GM06990 (cell line): ENCODE measurements at places on chromosomes 7 and 10.

GRCh38 chr10:125221716-125222115, 61.4 kb upstream of the CTBP2 start:
- DNase-seq, result no peak

GRCh38 chr10:103843045-103843444, 12.3 kb downstream of the SH3PXD2A start:
- no peak for DNase-seq

GRCh38 chr7:133948588-133948987, 178.6 kb upstream of the LRGUK start:
- no peak for DNase-seq

DNA sequence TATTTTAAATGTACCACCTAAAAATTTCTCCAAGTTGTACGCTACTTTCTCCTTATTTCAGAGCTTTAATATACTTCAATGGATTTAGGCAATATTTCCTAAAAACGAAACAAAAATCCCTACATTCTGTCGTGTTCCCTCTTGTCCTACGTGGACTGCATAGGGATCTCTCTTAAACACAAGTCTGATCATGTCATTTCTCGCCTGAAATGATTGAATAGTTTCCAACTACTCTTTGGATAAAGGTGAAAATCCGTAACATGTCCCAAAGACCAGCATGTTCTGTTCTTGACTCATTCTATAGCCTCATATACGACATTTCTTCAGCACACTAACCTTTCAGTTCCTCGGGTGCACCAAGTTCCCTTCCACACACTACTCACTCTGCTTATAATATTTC, 17.7 kb upstream of the TPK1 start:
- DNase-seq, result no peak

- DNase-seq, result no peak
Measured at GRCh38 chr7:1284743-1285458, 52.2 kb downstream of the UNCX start.

GRCh38 chr10:31071232-31072005, 39.8 kb upstream of the ZNF438 start:
- DNase-seq, result no peak

DNA sequence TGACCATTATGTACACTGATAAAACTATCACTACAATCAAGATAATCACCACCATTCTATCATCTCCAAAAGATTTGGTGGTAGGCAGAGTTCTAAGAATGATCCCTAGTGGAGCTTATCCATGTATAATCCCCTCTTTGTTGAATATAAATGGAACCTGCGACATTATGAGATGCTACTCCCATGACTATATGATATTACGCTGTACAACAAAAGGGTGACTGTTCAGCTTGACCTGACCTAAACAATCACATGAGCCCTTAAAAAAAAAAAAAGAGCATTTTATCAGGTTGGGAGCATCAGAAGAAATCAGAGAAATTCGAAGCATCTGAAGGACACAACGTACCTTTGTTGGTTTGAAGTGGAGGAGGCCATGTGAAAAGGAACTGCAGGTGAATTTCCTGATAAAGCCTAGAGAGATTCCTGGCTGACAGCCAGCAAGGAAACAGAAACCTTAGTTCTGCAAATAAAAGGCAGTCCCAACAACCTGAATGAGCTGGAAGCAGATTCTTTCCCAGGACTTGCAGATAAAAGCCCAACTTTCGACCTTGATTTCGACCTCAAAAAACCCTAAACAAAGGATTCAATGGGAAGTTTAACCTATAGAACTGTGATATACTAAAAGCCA, 270.7 kb downstream of the ADRA2A start:
- no peak for DNase-seq

- DNase-seq, result no peak
Measured at GRCh38 chr7:148684289-148684830, 14.3 kb upstream of the CUL1 start.
